Fibroblast of the conjunctiva (primary cell): ENCODE measurements at places on chromosomes 3 and 15.

GRCh38 chr3:185715091-185715490 is 109.8 kb downstream of the IGF2BP2 start:
- no peak for DNase-seq

DNA sequence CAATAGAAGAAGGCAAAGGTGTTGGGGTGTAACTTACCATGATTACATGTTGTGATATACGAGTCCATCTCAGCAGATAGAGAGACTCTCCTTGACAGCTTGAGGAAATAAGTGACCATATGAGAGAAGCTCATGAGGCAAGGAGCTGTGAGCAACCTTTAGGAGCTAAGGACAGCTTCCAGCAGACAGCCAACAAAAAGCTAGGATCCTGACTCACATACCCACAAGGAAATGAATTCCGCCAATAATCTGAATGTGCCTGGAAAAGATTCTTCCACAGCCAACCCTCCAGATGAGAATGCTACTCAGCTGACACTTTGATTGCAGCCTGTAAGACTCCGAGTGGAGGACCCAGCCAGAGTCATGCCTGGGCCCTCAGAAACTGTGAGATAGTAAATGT is 339.6 kb upstream of the TPRG1 start:
- no peak for DNase-seq

DNA sequence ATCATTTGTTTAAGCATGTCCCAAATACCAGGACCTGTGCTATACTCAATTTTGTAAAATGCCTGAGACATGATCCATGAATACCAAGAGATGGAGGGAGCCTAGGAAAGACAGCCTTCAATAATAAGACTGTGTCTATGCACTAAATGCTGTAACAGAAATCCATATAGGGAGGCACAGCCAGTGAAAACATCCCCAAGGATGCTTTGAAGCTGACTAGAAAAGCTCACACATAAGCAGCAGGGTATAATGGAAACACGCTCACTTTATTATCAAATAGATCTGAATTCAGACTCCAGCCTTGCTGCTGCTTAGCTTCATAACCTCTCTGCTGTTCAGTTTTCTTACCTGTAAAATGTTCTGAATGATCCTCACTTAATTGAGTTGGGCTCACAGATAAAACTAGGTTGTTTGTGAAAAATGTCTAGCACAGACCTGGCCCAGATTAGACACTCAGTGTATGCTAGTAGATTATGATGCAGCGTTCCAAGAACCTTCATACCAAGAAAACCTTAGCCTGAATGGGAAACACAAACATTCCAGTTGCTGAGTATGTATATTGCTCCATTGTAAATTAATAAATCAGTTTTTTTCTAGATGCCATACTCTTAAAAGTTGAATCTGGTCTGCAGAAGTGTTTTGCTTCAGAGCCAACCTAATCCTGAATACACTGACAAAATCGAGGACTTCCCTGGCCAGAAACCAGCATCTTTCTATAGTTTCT is 3.8 kb upstream of the LARP6 start:
- no peak for DNase-seq

DNA sequence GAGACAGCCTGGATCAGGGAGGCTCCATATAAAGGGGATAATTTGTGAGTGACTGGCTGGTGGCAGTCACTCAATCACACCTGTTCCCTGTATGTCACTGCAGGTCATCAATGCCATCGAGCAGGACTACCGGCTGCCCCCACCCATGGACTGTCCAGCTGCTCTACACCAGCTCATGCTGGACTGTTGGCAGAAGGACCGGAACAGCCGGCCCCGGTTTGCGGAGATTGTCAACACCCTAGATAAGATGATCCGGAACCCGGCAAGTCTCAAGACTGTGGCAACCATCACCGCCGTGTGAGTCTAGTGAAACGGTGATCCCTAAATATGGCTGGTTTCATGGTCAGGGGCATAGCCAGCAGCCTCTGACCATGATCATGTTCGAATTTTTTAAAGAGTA is 453.2 kb downstream of the EPHB1 start:
- DNase-seq: no peak

GRCh38 chr15:54567408-54568035 is 589.3 kb downstream of the UNC13C start:
- no peak for DNase-seq

GRCh38 chr3:112412494-112412893 is 79.5 kb downstream of the CD200 start:
- DNase-seq: no peak

DNA sequence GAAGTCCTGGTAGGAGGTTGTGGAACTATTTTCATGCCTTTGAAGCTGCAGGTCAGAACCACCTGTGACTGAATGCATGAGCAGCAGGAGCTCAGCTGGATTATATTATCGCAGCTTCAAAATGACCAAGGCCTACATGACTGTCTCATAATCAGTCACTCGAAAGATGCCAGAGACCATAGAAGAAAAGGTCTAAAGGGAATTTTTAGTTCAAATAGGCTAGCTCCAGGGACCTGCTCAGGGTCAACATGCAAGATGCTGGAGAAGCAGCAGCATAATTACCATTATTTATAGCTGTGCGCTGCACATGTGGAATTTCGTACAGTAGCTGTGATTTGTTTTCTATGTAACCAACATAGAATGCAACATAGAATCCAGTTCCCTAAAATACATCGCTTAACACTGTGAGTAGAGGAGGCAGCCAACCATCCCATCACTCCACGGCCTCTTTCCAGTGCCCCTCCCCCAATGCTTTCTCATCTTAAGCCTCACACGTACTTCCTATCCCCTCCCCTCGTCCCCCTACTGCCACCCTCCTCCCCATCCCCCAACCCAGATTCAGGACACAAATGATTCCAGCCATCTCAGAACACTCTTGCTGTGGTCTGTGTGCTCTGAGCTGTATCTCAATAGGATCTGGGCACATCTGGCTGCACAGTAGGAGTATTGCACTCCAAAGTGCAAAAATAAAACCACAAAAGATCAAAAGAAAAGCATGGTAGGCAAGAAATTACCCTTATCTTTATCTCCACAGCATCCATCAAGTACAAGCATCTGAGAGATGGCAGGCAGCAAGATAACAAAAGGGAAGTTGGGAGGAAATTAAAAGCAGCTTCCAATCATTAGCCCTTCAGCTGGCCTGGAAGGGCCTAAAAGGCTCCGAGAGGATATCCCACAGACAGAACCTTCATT is 352.8 kb upstream of the SEMA6D start:
- no peak for DNase-seq
